Esophagus squamous epithelium (tissue), 5 donors: ENCODE measurements at places on chromosomes 7 and 10. TPM values are rescaled to one million over a fixed set of nuclear protein-coding genes. Genes with fewer than 3 reads are reported as not detected.

DNA sequence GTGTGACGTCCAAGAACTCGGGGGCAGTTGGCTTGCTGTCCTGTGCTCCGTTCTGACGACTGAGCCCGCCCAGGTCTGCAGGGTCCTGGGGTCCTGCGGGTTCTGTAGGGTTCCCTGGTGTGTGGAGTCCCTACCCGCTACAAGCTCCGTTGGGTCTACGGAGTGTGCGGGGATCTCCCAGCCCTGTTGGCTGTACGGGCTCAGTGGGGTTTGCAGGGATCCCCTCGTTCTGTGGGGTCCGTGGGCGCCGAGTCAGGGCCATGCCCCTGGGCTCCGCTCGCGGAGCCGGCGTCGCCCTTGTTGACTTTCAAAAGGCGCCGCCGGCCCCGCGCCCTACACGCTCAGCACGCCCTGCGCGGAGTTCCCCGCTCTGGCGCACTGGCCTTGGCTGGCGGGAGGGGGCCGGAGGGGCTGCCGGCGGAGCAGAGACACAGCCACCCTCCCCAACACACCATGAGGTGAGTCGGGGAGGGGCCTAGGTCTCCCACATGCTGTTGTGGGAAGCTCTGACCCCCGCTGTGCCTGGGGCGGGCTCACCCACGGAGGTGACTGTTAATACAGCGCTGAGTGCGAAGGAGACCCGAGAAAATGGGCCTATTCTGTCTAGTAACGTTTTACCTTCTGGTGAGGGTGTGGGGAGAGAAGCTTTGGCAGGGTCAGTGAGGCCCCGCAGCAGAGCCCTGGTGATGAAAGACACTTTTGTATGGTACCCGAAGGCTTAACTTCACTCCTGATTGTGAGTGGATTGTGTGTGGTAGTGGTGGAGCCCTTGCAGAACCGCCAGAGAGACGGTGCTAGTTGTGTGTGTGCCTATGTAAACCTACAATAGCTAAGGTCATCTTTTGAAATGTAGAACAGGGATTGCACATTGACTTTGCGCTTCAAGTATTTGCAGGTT, 8.1 kb downstream of the TASOR2 start:
- no peak for DNase-seq

- no peak for DNase-seq
Measured at GRCh38 chr7:144414815-144415214, 11.3 kb upstream of the NOBOX start.

DNA sequence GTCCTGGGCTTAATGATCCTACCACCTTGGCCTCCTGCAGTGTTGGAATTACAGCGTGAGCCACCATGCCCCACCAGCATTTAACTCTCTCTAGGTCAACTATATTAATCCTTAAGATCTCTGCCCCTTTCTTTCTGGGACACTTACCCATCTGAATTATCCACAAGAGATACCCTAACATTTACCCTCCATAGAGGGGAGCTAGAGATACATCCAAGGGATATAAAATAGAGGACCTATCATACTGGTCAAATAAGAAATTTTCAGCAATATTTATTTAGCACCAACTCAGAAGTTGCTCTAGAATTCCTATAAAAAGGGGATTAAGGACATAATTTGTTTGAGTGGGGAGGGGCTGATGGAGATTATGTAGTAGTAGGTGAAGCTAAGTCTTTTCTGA, 96.5 kb downstream of the OTUD1 start:
- no peak for DNase-seq

Gene NYAP1
- 1.1 TPM for total RNA-seq

DNA sequence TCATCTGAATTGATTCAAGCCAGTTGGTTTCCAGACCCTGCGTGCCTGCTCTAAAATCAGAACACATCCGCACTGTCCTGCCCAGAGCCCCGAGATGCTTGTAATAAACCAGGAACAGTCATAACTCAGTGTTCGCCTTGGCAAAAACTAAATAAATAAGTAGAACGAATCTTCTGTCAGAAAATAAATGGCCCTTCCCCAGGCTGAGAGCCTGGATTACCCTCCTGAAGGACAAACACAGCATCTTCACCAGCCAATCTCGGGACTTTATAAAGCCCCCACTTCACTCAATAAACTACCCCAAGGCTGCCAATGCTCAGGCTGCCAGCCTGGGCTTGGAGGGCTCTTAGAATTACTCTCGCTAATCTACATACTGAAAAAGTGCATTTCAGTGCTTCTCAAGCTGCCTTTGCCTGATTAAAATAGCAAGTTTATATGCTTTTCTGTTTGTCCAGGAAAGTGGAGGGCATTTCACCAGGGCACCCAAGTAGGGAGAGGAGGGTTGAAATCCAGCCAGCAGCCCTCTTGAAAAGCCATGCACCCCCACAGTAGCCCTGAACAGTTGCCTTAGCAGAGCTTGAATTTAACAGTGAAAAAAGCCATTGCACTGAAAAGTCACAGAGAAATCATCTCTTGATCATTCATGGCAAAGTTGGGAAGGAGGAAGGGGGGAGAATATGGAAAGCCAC, 136.6 kb downstream of the CALN1 start:
- no peak for DNase-seq

DNA sequence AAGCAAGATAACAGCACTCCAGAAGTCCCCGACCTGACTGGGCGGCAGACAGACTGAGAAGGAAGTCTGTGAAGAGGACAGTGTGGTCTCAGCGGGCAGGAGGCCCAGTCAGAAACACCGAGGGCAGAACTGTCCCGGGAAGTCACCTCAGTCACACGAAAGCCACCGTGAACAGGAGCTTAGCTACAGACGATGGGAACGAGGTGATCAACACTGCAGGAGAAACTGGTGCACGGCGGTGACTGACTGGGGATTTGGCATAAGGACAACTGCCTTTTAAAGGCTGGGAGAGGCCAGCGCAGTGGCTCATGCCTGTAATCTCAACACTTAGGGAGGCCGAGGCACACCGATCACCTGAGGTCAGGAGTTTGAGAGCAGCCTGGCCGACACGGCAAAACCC, 217.8 kb downstream of the PTPRN2 start:
- no peak for DNase-seq

DNA sequence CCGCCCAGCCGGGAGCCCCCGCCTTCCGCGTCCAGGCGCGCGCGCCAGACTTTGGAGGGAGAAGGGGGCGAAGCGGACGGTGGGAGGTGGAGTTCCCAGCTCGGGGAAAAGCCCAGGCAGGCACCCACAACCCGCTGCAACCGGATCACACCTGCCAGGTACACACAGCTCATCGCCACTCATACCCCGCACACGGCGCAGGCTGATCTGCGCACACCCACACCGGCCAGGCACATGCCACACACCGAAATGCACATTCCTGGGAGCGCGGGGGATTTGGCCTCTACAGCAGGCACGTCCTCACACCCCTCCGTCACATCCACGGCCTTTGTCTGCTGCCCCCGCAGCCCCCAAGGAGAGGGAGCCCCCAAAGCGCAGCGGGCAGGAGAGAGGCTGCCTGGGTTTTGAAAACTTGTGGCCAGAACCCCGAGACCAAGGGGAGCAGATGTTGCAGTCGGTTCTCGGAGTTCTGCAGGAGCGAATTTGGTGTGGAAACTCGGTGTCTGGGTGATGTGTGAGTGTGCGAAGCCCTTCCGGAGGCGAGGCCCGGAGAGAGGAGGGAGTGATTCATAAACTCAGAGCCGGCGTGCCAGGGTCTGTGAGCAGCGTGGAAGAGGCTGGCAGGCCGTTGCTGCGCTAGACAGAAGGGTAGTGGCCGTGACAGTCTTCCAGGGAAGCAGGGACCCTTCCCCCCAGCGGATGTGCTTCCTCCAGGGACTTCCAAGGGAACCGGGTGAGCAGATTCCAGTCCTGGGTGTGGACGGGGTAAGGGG, 734 bp downstream of the CHST3 start:
- DNase-seq: no peak

Gene METTL27
- 4.4 TPM for total RNA-seq

Gene CNTNAP2
- total RNA-seq: 0.95 TPM

Gene PPP1R17
- total RNA-seq: not detected

DNA sequence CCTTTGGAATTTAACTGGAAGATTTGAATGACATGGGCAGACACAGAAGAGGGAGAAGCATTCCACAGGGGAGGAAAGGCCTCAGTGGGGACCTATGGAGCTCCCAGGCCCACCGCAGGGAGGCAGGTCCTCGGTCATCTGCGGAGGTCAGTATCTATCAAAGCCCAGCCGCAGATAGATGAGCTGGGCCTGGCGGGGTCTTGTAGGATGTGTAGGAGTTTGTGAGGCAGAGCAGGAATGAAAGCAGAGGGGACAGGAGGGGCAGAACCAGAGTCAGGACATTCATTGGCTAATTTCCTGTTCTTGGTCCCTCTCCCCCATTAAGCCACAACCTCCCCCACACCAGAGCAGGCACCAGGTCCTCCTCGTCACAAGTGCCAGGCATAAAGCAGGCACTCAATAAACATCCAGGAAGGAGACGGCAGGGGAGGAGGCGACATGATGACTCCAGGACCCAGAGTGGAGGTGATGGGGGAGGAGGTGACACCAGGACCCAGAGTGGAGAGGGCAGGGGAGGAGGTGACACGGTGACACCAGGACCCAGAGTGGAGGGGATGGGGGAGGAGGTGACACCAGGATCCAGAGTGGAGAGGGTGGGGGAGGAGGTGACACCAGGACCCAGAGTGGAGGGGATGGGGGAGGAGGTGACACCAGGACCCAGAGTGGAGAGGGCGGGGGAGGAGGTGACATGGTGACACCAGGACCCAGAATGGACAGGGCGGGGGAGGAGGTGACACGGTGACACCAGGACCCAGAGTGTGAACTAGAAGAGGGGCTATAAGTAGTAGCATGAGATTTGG, 83.7 kb upstream of the PDGFA start:
- no peak for DNase-seq

Gene DNAH11
- total RNA-seq: 0.35 TPM

DNA sequence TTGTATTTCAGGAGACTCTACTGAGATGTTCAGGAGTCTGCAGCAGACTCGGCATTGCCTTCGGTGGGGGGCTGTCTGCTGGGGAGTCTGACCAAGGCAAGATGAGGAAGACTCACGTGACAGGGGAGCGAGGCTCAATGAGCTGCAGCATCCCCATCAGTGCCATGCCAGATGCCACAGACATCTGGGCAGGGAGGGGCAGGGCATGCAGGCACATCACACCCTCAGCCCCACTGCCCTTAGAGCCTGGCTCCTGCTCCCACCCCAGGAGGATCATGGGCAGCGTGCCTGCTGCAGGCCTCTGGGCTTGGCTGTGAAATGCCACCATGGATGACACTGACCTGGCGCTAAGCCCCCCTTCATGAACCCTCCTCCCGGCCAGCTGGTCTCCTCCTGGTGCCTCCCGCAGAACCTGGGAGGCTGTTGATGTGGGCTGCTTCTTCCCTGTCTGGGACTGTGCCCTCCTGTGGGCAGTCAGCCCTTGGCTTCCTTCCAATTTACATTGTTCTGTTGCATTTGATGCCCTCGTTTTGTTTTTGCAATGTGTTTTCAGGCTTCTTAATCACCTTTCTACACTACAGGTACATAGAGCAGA, 235.0 kb downstream of the PAXIP1 start:
- no peak for DNase-seq

Gene CDH23
- total RNA-seq: 0.88 TPM

GRCh38 chr10:97180986-97181385, 4.8 kb downstream of the SLIT1 start:
- no peak for DNase-seq

DNA sequence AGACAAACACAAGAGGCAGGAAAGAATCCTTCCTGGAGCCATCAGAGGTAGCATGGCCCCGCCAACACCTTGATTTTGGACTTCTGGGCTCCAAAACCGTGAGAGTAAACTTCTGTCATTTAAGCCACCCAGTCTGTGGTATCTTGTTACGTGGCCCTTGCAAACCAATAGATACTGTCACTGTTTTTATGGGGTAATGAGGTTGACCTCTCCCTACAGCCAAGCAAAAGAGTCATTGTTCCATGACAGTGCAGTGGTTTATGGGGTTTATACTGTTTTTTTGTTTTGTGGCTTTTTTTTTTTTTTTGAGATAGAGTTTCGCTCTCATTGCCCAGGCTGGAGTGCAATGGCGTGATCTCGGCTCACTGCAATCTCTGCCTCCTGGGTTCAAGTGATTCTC, 32.8 kb downstream of the KIAA1549 start:
- DNase-seq: no peak

Gene LOXL4
- 2.5 TPM for total RNA-seq

- no peak for DNase-seq
Measured at GRCh38 chr7:27156508-27156898, at the start of gene HOXA7. HOXA7 (minus strand) TSS chr7:27156675; CDS start chr7:27156545, 130 bp downstream.

GRCh38 chr7:50292165-50292757, 12.3 kb upstream of the IKZF1 start:
- no peak for DNase-seq

DNA sequence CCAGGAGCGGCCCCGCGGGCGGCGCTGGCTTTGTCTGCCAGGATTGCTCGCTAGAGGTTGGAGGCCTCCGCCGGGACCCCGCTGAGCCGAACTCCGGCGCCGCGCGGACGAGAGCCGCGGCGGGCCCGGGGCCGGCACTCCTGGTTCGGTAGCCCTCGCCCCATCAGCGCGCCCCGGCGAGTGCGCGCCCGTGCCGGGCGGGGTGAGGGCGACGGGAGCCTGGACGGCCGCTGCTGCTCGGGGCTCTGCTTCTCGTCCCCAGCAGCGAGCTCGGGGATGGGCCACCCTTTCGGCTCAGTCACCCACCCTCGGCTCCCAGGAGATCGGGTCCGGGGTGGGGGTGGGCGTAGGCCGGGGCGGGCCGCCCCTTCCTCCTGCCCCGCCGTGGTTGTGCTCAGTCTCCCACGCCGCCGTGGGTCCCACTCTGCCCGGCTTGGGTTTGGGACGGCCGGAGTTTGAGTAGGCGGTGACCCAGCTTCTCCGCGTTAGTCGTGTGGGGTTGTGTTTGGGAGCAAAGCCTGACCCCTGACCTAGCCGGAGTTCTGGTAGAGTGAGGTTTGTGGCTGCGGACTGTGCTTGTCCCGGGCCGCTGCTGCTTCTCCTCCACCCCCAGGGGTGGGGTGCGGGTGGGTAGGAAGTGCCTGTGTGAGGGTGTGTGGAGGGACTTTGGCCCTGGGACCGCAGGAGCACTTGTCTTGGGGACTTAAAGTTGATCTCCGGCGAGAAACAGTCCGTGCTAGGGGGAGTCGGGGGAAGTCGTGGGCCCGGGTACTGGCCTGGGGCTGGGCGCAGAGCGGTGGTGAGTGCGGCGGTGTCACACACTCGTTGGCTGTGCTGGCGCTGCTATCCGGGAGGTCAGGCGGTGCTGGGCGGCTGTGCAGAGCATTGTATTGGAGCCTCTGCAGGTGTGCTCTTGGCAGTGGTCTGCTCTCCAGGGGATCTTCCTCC, 677 bp downstream of the TSPAN14 start:
- no peak for DNase-seq

GRCh38 chr7:129434675-129435318, 565 bp downstream of the STRIP2 start:
- DNase-seq: no peak

GRCh38 chr10:59360605-59361405, 1.5 kb downstream of the FAM13C start:
- no peak for DNase-seq
